Activated CD4-positive, alpha-beta T cell treated with anti-CD3 and anti-CD28 coated beads, Interleukin-2, amount 50 U/mL, for 48 hours (primary cell): ENCODE measurements at places on chromosomes 12 and 14.

GRCh38 chr12:75894965-75895754 lies 136.4 kb downstream of the PHLDA1 start:
- DNase-seq, result no peak

DNA sequence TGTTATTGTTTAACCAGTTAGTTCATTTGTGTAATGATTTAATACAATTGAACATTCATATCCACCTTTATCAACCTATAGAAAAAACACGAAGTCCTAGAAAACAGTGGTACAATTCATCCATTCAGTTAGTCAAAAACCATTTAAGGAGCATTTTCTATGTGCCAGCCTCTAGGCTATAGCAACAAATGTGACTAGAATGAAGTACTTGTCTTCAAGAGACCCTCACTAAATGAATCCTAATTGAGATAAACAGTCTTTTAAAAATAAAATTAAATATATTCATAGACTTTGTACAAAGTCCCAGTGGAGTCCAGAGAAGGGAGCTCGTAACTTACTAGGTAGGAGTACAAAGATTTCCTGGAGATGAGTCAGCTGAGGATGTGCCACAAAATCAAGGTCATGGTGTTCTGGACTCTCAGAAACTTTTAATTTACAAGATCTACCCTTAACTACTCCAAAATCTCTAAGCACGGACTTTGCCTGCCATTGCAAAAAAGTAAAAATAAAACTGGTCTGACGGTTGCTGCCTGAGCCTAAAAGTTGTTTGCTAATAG lies 430.7 kb upstream of the DCN start:
- DNase-seq, result no peak

DNA sequence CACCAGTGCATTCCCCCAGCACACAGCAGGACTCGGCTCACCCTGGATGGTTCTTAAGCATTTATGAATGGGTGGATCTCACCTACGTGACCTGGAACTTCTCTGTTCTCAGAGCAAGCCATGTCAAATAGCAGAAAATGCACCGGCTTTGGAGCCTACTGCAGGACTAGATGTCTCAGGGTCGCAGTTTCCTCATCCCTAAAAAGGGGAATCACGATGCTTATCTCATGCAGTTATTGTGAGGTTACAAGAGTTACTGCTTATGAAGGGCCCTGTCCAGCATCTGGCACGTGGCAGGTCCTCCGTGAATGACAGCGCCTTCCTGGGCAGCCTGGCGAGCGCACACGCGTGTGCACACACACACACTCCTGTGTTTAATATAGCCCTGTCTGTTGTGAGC lies 128.5 kb downstream of the ETV6 start:
- no peak for DNase-seq

- peak; percentile 43 for DNase-seq
Observed at GRCh38 chr12:19273482-19274330, 144.2 kb downstream of the PLEKHA5 start.
